NT2/D1 (cell line): ENCODE measurements at places on chromosomes 5 and 9.

- DNase-seq = no peak
These were observed 1.5 kb downstream of the DNAJC21 start for GRCh38 chr5:34930870-34931269.

DNA sequence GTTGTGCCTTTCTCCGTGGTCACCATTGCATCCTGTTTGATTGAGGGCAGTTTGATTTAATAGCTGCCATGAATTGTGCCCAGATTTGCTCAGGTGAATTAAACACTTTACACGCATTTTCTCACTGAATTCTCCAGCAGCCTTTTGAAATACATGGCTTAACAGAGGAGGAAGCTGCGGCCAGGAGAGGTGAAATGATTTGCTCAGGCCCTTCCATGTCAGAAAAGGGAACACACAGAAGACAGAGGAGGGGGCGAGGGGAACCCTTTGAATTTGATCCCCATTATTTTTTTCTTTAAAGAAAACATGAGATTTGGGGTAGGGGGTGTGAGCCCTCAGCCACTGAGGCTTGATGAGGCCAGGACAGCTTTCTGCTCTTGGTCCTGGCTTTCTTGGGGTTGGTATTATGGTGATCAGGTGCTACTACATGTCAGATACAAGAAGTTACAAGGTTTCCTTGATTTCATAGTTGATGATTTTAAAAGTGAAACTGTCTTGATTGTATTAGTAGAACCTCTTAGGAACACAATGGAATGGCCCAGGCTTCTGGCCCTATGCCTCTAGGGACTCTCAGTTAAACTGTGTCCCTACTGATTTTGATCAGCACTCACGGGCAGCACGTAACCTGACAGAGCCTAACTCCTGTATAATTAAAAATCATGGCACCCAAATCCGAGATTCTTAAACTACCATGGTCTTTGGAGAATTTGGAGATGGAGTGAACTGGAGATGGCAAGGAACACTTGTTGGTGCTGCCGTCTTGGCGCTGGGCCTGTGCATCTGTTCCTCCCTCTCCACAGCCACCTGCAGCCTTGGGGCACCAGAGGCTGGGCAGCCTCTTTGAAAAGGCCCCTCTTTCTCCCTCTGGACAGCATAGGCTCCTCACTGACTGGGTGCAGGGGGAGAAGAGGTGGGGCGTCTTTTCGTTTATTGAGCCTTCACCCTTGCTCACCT, 107.9 kb downstream of the TRIO start:
- DNase-seq = no peak

GRCh38 chr9:14960881-14961280, 50.7 kb upstream of the FREM1 start:
- no peak for DNase-seq

DNA sequence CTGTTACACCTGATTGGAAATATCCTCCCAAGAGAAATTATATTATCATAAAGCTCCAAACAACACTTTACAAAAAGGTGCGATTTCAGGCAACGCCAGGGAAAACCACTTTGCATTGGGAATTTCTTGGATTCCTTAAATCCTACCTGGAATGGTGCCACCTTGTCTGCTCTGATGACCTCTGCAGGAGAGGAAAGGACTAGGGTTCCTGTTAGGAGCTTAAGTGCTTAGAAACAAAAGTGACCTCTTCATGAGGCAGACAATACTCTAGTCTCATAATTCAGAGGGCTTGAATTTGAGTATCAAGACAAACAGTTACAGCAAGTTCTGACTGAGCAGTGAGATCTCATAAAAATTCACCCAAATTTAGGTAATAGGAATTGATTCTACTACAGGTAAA, 33.9 kb upstream of the GLIS3 start:
- no peak for DNase-seq

GRCh38 chr9:80485420-80486250, 913.9 kb downstream of the TLE4 start:
- DNase-seq = no peak

- DNase-seq = no peak
These were observed 145.2 kb downstream of the CFAP90 start for GRCh38 chr5:7705736-7706135.

GRCh38 chr5:62208218-62208852, 97.7 kb upstream of the KIF2A start:
- no peak for DNase-seq

GRCh38 chr5:105639068-105639467, 2031.7 kb downstream of the EFNA5 start:
- DNase-seq = peak; percentile 8

DNA sequence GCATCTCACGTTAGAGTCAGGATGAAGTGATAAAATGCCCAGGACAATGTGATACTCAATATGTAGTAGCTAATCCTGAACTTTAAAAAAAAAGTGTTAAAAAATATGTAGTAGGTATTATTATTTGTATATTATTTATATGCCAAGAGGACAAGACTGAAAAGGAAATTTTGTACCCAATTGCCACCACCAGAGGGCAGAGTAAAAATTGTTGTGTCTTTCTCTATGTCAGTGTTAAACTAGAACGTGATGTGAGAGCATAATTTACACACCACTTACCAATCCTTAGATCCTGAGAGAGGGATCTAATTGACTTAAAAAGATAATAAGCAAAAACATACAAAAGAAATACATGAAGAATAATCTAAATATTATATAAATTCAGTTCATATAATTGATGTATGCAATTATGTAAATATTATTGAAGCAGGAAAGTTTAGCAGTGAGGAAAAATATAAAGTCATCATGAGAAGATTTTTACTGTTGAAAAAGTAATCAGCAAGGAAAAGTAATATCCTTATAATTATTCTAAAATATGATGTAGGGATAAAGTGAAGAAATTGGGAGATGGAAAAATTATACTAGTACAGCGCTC, 288.9 kb downstream of the RAB3C start:
- no peak for DNase-seq

- DNase-seq = no peak
These were observed 31.1 kb downstream of the FOXD1 start for GRCh38 chr5:73417303-73418034.

DNA sequence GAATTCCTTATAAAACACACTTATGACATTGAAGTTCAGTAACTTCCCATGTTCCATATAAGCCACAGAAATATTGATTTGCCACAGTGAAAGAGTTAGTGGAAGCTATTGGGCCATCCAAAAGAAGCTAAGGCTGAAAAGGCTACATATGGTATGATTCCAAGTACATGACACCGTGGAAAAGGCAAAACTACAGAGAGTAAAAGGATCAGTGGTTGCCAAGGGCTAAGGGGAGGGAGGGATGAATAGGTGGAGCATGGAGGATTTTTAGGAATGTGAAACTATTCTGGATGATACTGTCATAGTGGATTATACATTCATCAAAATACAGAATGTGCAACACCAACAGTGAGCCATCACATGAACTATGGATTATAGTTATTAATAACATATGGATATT, 109.7 kb downstream of the F2RL2 start:
- no peak for DNase-seq

GRCh38 chr9:104092875-104093600, 1.1 kb upstream of the SMC2 start:
- DNase-seq = no peak

- no peak for DNase-seq
These were observed 116.9 kb upstream of the SPOCK1 start for GRCh38 chr5:137616046-137616445.

GRCh38 chr5:15447209-15447608, 52.8 kb upstream of the FBXL7 start:
- no peak for DNase-seq

DNA sequence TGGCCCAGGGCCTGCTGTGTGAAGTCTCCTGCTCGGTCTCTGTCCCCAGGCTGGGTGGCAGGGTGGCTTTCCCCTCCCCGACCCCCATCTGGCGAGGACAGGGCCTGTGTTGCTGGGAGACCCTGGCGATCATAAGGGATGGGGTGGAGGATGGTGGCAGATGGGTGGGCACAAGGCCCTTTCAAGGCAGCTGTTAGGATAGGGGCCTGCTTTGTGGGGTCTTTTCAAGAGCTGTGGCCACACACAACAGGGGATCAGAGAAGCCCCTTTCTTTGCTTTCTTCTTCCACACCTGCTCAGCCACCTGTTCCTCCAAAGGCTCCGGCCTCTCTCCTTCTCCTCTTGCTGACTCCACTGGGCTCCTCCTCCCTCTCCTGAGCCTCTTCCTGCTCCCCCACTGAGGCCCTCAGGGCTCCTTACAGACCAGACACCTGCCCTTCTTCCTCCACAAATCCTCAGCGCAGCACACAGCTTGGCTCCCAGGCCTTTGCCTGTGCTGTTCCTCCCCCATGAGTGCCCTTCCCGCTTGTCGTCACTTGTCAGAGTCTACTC, 15.0 kb upstream of the NEURL1B start:
- DNase-seq = no peak

DNA sequence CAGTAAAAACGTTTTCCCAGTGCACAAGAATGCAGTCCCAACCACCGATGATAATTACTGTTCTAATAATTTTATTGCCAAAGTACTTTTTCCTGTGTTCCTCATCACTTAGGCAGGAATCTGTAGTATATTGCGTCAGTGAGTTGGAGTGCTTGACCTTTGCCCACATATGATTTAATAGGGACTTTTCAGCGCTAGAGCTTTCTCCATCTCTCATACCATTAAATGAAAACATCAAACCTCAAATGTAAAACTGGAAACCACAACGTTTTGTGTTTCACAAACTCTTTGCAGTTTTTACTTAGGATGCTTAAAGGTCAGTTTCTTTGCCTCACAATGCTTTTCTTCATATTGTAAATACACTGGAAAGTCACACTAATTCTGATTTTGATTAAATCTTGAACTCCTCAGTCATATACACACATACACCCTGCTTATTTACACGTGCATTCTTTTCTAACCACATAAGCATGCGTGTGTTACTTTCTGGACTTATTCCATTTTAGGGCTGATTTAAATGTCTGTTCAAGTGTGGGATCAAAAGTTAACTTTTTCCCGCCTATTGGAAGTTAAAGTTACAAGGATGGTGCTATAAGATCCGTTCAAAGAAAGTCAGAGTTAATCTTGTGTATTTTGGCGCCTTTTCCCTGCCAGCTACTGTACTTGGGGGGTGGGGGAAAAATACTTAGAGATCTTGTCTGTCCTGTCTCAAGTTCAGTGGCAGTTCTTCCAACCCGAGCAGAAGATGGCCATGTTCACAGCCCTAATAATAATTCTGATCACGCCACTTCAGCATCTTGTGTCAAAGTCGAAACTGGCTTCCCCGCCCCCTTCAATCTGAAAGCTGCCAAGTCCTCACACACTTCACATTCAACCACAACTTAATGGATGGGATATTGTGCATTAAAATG, 6.6 kb upstream of the NFIB start:
- DNase-seq = no peak

DNA sequence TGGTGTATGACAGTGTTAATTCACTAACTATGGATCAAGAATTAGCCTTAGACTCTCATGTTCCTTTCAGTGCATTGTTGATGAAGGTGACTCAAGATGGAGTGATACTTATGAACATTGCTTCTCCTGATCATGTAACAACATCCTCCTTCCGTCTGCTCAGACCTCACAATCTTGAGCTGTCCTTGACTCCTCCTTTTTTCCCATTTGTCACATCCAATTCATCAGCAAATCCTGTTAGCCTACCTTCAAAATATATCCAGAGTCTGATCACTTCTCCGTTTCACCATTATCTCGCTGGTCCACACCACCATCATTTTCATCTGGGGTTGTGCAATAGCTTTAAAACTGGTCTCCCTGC, 9.2 kb upstream of the SEMA6A start:
- no peak for DNase-seq

DNA sequence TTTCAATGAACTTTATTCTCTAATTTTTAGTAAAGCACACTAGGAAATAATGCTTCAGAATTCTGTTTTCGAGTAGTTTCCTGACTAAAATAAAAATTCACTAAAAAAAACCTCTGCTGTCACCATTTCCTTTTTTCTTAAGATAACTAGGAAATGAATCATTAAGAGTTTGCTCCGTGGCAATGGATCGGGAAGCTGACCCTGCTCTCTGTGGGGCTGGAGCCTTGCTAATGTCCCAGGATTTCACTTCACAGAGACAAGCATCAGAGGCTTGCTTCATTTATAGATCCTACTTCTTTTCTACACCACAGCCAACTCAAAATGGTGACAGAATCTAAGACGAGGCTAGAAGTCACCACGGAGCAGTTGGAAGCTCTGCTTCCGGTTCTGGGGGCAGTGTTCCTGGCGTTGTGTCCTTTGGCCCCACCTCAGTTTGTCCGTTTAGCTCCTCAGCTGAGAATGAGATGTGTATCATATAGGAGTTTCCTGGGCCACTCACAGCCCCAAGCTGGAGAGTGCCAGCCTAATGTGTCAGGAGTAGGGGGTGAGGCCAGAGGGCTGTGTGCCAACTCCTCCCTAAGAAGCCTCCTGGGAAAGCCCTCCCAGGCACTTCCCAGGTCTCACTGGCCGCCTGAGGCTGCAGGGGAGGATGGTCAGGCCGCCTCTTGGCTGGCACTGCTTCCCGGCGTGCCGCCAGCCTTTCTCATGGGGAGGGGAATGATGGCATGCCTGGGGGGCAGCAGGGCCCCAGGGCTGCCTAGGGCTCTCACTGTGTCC, 19.6 kb downstream of the TENT4A start:
- no peak for DNase-seq

- DNase-seq = no peak
These were observed 372.2 kb downstream of the ZSWIM6 start for GRCh38 chr5:61704289-61704688.

DNA sequence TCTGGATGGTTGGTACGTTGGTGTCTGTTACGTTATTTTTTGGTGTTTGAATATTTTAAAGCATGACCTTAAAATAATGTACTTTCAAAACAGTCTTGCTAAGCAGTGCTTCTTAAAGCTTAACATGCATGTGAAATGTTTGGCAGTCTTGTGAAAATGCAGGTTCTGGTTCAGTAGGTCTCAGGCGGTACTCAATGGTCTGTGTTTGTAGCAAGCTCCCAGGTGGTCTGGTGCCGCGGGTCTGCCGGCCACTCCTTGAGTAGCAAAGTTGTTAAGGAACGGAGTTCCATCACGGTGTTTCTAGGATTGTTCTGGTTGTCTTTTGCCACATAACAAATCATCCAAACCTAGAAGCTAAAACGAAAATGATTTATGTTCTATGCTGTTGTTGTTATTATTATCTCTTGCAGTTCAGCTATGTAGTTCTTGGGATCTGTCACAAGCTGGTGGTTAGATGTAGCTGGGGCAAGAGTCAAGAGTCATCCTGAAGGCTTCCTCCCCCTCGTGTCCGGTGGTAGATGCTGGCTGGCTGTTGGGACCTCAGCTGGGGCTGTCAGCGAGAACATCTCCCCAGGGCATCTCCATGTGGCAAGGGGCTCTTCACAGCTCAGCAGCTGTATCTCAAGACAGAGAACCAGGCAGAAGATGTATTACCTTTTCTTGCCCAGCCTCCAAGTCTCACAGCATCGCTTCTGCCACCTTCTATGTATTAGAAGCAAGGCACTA, 186.8 kb downstream of the PALM2AKAP2 start:
- DNase-seq = no peak
